ENCODE measurements at places on chromosomes 1 and 21.

GRCh38 chr1:53324728-53325297, 3.1 kb downstream of the LRP8 start:
- DNase-seq, result no peak

DNA sequence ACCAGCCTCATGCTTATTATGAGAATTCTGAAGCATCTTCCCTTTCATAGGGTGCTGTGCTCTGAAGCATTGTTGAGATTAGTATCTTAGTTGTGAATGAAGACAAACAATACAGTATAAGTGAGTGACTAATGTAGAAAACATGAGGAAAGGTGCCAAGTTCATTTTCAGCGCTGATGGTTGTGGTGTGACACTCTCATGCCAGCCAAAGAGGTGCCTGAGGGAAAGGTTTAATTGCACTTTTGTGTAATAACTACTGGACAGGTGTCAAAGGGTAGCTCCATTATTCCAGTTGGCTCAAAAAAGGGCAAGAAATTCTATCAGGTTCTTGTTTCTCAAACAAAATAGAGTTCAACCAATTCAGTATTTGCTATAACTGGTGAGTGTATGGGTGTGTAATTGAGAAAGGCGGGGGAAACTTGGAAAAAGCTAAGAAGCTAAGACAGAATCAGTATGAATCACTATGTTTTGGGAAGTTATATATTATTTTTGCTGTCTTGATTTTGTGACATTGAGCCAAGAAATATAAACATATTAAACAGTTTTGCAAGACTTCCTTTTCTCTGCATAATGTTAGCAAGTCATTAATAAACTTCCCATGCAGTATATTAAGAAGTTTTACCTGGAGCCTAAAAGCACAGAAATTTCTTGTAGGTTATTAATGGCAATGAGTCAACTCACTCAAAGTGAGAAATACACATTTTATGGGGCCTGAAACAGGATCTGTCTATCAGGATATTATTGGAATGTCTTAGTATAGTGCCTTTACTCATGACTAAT, 31.8 kb downstream of the KCNK2 start:
- no peak for DNase-seq

- DNase-seq, result no peak
Observed at GRCh38 chr1:157505481-157506272, 46.6 kb downstream of the FCRL5 start.

DNA sequence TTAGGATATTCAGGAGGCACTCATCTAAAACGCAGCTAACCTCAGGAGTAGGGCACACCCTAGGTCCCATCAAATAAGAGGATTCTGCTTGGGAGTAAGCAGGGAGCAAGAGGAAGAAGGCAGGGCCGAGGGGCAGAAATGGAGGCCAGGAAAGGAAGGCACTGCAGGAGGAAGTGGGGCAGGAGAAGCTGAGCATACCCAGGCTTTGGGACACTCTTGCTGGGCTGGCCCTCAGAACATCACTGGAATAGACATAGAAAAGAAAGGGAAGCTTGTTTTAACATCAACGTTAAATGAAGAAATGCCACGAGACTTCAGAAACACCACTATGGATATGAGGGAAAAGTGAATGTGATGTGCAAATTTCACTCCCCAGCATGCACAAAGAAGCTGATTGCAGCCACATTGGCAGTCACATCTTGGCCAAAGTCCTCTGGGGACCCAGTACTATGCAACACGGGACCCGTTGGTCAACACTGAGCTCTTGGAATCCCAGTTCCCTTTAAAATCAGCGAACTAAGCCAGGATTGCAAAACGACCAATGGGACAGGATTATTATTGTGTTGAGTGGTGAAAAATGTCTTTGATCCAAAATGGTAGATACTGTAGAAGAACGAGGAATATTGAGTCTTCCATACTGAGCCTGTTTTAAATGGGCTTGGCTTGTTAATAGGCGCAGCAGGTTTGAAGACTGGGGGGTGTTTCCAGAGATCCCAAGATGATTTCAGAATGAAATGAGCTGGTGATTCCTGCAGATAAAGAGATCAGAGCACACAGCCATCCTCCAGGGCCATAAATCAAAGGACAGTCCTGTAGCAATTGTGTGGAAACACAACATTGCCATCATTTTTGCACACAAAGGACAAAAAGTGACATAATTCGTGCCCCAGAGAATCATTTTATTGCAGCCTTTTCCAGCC, 152.4 kb downstream of the TOMM20 start:
- DNase-seq, result no peak

DNA sequence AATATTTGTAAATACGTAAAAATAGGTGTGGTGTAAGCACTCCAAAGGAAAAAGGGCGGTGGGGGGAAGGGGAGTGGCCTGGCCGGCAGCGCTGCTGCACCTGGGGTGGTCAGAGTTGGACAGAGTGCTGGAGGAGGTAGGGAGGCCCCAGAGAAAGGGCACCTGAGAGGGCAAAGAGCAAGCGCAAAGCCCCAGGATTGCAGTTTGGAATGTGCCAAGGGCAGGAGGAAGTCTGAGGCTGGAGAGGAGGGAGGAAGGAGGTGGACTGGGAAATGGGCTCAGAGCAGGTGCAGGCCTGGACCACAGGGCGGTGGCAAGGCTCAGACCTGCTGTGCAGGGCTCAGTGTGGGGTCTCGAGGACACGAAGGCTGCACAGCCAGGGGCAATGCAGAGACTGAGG, 30.6 kb downstream of the LDLRAP1 start:
- no peak for DNase-seq

DNA sequence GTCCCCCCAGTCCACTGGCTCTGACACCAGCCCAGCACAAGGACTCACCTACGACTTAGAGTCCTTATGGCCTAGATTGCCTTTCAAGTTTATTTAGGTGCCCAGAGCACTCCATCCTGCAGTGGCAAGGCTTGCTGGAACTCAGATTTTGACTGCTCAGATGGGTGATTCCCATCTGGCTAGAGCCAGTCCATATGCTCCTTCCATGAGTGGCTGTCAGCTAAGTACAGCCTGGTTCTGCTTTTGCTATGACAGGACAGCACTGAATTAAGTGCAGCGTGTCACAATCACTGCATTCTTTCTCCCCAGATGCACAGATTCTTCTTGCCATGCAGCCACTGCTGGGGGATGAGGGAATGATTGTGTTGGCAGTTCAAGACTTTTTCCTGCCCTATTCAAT, 43.8 kb downstream of the GPR52 start:
- DNase-seq, result no peak

- no peak for DNase-seq
Observed at GRCh38 chr1:183353597-183353996, 64.6 kb downstream of the NMNAT2 start.

DNA sequence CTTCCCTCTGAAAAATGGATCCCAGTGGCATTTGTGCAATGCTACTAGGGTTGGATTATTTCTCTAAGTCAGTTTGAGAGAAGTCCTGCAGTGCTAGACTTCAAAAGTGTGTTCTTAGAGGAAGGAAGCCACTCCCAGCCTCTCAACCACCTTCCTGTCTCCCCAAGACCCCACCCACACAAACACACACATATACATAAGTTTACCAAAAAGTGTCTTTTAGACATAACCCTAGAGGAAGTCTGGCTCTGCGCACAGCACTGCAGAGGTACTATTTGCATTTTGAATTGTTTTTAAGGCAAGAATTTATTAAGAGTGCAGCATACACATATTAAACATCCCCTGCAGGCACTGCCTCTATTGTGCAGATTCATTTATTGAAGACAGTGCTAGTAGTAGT, 127.3 kb downstream of the HHIPL2 start:
- DNase-seq, result no peak

GRCh38 chr1:218642033-218642948, 297.2 kb downstream of the TGFB2 start:
- DNase-seq, result no peak

GRCh38 chr1:15761366-15762128, 3.0 kb downstream of the FBLIM1 start:
- no peak for DNase-seq

DNA sequence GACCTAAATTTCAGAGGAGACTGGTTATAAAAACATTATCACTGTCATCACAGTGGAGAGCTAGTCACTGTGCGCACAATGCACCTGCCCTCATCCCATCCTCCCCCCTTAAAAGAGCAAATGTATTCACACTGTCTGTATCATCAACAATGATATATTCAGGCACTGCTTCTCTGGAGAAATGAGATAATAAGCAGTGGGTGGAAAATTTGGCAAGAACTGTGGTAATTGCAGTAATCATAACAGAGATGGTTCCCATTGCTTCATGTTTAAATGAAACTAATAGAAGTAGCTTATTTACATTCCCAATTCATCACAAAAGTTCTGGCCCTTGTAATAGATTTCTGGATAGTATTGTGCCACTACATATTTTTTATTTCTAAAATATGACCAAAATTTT, 867.4 kb upstream of the ADGRL2 start:
- DNase-seq, result no peak

- no peak for DNase-seq
Observed at GRCh38 chr1:91736146-91736714, 149.7 kb downstream of the TGFBR3 start.

GRCh38 chr1:153362187-153362775, 4.6 kb downstream of the S100A9 start:
- no peak for DNase-seq

DNA sequence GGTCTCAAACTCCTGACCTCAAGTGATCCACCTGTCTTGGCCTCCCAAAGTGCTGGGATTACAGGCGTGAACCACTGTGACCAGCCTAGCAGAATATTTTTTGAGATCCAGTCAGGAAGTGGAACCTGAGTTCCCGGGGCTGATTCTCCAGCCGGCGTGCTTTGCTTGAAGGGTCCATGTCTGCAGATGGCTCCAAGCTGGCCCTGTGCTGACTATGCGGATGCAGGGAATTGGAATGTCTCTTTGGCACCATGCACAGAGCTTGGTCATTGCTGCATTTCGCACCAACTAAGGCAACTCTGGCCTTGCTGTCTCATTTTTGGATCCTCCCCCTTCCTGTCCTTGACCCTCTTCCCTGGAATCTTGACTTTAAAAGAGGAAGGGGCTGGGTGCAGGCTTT, 28.1 kb downstream of the ARHGEF10L start:
- no peak for DNase-seq

DNA sequence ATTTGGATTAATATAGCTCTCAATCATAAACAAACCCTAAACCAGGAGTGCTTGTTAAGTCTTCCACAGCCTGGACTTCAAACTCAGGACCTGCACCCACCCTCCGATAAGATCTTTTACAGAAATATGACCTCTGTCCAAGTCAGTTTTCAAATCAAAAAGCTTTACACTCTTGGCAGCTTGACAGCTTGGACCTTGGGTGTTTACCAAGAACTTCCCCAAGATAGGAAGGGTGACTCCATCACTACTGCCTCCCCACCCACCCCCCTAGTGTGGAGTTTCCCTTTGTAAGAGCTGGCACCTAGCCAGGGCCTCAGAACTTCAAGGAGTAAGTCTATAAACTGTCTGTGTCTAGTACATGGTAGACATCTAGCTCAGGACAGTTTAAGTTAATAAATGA, 9.6 kb downstream of the BCAR3 start:
- no peak for DNase-seq

All from stimulated activated CD8-positive, alpha-beta memory T cell treated with anti-CD3 and anti-CD28 coated beads, Interleukin-4, amount 100 ng/mL, for 1 hour (primary cell).